ENCODE measurements at places on chromosomes 1 and 21.
A peak's percentile ranks its signal among the peaks of the same experiment; 100 is the strongest.

DNA sequence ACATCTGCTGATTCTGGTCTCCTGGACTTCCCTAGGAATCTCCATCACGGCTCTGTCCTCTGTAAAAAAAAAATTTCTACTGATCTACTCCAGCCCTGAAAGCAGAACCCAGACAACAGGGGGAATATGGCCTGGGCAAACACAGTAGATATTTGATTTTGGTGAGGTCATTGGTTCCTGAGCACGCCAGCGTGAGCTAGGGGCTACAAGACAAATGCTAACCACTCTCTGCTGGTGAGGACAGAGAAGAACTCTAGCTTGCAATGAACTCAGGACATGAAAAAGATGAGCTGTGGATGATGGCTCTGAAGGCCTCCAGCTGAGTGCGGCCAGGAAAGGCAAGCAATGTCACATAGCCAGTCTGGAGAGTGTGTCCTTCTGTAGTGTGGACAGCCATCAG, 17.2 kb upstream of the FYB2 start:
- no peak overlapping the region for H3K27ac ChIP-seq
- no peak overlapping the region for H3K4me3 ChIP-seq

DNA sequence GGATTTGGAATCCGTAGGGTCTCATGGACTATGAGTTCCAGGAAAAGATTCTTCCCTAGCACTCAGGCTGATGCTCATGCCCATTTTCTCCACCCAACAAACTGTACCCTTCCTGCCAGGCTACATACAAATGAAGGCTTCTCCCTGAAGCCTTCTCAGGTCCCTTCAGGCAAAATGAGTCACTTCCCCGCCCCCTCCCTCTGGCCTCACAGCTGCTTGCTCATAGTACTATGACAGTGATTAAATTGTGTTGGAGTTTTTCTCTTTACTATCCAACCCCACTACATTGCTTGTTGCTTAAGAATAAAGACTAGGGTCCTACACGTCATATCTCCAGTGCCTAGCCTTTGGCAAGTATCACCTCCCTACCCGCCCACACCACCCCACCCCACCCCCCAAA, 207.6 kb upstream of the NFIA start:
- H3K4me1 ChIP-seq = no peaks in the 10 kb centered on the region
- no peak for DNase-seq
- no peaks in the 10 kb centered on the region for H3K36me3 ChIP-seq

GRCh38 chr1:171841931-171842761, 848 bp downstream of the DNM3 start:
- peaks cover 25% of the 10 kb centered on the region for H3K27me3 ChIP-seq
- peaks cover 16% of the 10 kb centered on the region for H3K4me1 ChIP-seq
- no peaks in the 10 kb centered on the region for H3K36me3 ChIP-seq
- peak; percentile 16 for DNase-seq
- peak overlapping the region; percentile 92 for H3K4me3 ChIP-seq
- peak overlapping the region; percentile 41 for H3K27ac ChIP-seq

DNA sequence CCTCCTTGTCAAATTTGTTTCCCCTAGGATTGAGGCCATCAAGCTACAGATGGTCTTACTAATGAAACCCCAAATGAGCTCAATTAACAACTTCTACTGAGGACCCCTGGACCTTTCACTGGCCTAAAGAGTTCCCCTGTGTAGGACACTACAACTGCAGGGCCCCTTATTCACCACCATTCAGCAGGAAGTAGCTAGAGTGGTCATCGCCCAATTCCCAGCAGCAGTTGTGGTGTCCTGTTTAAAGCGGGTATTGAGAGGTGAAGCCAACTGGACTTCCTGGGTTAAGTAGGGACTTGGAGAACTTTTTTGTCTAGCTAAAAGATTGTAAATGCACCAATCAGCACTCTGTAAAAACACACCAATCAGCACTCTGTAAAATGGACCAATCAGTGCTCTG, 1466.9 kb downstream of the KCNT2 start:
- no peaks in the 10 kb centered on the region for H3K36me3 ChIP-seq
- no peak overlapping the region for H3K4me3 ChIP-seq
- no peaks in the 10 kb centered on the region for H3K27me3 ChIP-seq
- no peak overlapping the region for H3K27ac ChIP-seq

- H3K36me3 ChIP-seq = peaks cover 3% of the 10 kb centered on the region
- DNase-seq = no peak
- no peaks in the 10 kb centered on the region for H3K27me3 ChIP-seq
- peak overlapping the region; percentile 38 for H3K27ac ChIP-seq
Measured at GRCh38 chr1:52348704-52349300, 17.2 kb downstream of the CC2D1B start.

All from activated T-cell treated with anti-CD3 and anti-CD28 coated beads, Interleukin-2, amount 50 U/mL, for 72 hours (primary cell).